NCI-H1105 treated with DMSO at 0.1 percent for 48 hours (cell line): ENCODE measurements at places on chromosomes 3 and 15.

- DNase-seq, result no peak
These were observed 483.4 kb downstream of the FOXP1 start for GRCh38 chr3:71099997-71100719.

DNA sequence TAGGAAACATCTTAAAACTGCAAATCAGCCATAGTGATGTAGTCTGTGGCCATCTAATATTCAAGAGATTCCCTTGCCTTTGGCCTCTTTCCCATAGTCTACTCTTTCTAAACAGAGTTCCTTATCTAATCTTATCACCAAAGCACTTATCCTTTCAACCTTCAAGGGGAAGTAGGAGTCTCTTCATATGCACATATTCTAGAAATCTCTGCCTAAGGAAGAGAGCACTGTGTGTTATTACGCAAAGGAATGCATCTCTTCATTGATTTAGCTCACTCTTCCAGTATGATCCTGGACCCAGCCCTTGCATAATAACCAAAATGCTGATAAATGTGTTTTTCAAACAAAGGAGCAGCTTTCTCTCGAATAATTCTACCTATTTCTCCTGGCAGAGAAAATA, 253.7 kb upstream of the TPRG1 start:
- DNase-seq, result no peak

- no peak for DNase-seq
These were observed 27.0 kb downstream of the ARL14 start for GRCh38 chr3:160703974-160704373.

GRCh38 chr3:83928903-83929302, 1029.9 kb upstream of the CADM2 start:
- no peak for DNase-seq

DNA sequence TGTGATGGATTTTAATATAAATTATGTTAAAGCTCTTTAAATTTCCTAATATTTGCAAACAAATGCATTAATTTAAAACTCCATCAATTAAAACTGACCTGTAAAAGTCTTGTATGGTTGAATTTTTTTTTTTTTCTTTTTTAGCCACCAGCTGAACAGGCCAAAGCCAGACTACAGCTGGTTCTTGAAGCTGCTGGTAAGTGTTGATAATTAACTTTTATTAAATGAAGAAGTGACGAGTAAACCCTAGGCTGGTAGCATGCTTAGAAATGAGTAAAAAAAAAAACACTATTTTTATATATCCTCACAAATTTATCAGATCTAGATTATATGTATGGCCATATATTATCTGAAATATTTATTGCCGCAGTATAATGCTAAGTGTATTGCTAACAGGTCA, 216.3 kb upstream of the MLF1 start:
- no peak for DNase-seq

- no peak for DNase-seq
These were observed 175.1 kb downstream of the VGLL3 start for GRCh38 chr3:86815880-86816279.

- DNase-seq, result no peak
These were observed 127.8 kb downstream of the RBMS3 start for GRCh38 chr3:29408676-29409075.

DNA sequence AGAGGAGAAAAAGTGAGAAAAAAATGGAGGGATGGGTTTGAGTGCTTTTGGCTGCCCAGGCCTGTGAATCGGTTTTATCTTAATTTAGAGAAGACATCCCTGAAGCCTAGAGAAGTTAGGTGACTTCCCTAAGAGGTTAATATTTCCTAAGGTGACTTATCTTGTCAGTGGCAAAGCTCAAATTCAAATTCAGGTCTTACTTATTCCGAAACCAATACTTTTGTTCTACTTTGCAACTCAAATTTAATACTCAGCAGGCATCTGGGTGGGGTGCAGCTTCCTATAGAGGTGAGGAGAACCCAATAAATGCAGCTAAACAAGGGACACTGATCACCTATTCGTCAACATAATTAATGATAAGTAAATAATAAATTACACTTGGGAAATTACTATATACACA, 54.9 kb upstream of the MYRIP start:
- no peak for DNase-seq

DNA sequence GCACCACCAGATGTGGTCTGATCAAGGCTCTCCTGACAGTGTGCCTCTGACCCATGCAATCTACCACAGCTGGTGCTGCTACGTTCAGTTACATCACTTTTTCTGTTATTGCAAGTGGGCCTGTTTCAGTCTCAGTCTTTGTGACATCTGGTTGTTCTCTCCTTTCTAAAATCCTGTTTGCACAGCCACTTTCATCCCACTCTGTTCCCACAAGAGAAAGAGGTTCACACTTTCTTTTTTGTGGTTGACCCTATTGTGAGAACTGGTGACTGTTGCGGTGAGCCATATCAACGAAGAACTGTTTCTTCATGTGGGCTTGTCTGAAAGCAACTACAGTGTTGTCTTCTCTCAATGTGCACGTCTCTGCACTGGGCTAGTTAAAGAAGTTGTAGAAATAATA, 342.8 kb upstream of the ARPP21 start:
- DNase-seq, result no peak

DNA sequence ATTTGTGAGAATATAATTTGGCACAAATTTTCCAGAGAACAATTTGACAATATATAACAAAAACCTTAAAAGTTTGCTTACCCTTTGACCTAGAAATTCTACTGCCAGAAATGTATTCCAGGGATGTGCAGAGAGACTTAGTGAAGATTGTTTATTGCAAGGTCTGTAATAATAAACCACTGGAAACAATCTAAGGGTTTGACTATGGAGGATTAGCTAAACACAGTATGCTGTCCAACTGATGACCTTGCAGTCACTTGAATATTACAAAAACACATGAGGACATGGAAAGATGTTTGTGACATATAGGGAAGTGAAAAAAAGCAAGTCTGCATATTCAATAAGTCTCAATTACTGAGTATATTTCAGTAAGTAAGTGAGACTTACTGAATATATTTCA, 48.1 kb upstream of the CDV3 start:
- no peak for DNase-seq

GRCh38 chr15:72592097-72592496, 62.4 kb upstream of the GOLGA6B start:
- no peak for DNase-seq

- no peak for DNase-seq
These were observed 80.6 kb downstream of the MYO9A start for GRCh38 chr15:72037321-72037720.

GRCh38 chr3:102024270-102024904, 175.1 kb downstream of the NFKBIZ start:
- DNase-seq, result no peak

DNA sequence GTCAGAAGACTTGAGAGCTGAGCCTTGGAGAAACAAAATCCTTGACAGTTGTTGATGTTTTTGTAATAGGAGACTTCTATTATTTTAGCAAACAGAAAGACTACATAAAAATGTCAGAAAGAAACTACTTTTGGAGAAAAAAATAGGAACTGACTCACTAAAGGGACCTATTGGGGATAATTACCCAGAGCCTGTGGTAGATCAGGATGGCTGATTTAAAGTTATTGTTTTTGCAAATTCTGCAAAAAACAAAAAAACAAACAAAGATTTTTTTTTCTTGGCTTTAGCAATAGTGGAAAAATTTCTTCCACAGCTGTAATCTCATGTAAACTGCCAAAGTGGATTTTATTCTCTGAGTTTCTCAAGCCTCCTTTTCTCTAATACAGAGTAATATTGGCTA, 101.5 kb upstream of the SATB1 start:
- DNase-seq, result no peak

- no peak for DNase-seq
These were observed 3.0 kb downstream of the LMCD1 start for GRCh38 chr3:8504611-8504973.

- no peak for DNase-seq
These were observed 781.8 kb downstream of the CADM2 start for GRCh38 chr3:85740561-85740960.

DNA sequence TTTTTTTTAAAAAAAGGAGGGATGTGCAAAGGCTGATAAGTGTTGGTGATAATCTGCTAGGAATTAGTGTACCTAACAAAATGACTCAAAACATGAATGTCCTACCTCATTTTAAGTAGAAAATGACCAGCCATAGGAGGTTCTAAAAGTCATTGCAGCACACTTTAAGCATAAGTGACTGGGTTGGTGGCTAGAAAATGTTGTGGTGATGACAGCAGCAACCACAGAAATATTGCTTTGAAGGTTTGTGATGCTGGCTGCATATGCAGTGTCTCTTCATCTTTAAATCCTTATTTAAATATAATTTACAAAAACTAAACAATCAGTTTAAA, 55.2 kb downstream of the CMSS1 start:
- DNase-seq, result no peak

DNA sequence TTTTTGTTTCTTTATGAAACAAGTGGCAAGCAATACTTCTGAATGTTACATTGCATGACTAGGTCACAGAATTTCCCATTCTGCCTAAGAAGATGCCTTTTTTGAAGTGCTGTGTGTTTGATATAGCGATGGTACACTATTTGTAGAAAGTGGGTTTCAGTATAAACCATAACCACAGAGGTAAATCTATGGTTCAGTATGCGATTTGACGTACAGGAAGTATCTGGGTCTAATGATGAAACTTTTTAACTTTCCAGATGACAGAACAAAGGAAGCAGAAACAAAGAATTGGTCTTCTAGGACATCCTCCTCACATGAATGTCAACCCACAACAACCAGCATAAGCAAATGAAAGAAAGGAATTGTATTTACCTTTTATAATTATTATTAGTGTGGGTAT, 133.4 kb upstream of the BHLHE40 start:
- no peak for DNase-seq

DNA sequence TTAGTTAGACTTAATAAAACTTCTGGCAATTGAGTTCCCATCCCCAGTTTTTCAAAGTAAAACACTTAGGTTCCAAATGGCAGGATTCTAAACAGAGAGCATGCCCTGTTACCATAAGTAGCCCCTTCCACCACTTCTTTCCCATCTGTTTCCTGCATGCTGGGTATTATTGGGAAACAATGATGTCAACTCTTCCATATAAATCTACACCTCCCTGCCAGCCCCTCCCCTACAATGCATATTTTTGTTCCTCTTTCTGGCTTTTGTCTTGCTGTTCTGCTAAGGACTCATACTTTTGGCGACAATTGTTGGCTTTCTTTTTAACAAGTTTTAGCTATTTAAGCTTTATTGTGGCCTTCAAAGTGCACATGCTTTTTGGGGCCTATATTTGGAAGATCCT, 11.1 kb downstream of the ARHGAP31 start:
- no peak for DNase-seq

DNA sequence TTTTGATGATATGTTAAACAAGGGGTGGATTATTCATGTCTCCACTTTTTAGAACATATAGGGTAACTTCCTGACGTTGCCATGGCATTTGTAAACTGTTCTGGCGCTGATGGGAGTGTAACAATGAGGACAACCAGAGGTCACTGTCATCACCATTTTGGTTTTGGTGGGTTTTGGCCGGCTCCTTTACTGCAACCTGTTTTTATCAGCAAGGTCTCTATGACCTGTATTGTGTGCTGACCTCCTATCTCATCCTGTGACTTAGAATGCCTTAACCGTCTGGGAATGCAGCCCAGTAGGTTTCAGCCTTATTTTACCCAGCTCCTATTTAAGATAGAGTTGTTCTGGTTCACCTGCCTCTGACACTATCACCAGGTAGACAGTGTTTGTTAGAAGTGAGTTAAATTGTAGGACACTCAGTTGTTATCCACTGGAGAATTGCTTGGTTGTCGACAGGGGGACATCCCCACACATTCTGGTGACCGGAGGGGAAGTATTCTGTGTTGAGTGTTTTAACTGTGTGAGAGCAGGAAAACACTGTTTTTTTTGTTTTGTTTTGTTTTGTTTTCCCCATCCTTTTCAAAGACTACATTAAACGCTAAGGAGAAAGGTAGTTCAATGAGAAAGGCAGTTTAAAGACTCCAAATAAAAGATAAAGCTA, 36.9 kb upstream of the SKIL start:
- no peak for DNase-seq

GRCh38 chr15:70715840-70716485, 47.4 kb downstream of the UACA start:
- no peak for DNase-seq

- DNase-seq, result no peak
These were observed 985.7 kb downstream of the TUSC7 start for GRCh38 chr3:117695321-117695720.

DNA sequence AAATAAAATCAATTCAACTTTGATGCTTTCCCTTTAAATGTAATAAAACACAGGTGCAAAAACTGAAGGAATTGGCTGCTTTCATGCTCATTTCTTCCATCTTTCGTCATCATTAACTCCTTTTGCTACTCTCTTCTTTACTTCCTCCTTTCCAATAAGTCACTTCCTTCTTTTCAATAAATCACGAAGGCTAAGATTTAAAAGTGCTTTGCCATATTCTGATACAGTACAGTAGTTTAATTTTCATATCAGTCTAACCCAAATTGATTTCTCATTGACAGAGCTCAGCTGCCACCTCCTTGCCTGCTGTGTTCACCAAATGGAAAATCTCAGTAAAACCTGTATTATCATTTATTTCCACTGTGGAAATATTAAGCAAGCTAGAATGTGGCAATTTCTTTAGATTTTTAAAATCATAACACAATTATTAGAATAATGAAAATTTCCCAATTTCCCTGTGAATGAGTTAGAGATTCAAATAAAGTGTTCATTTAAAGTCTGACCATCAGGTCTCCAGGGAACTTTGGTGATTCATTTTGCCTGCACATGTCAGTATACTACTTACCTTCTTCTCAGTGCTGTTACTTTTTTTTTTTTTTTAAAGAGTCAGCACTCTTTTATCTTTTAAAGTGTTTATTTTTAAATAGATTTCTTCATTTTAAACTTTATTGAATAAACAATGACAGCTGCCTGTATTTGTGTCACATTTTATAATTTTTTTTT, 41.6 kb downstream of the NANOGP8 start:
- DNase-seq, result no peak

DNA sequence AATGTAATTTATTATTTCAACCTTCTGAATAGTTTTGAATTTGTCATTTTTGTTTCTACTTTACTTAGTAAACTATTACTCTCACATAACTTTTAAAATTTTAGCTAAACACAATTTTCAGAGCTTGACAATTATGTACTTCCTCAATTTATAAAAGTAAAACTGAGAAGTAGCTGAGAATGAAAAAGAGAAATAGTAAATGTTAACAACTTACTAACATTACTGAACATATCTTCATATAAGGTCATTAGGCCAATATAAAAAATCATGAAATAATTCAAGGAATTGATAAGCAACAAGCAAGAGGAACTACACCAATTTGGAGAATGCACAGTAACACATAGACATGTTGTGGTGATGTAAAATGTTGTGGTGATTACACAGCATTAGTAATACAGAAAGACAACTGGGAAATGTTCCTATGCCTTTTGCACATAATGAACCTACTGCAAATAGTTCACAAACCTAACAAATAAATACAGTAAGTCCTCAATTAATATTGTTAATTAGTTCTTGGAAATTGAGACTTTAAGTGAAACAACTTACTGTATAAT, 137.9 kb downstream of the CBLB start:
- no peak for DNase-seq

GRCh38 chr3:178901204-178901603, 170.4 kb downstream of the ZMAT3 start:
- no peak for DNase-seq
